ENCODE measurements at places on chromosomes 3 and 15.

DNA sequence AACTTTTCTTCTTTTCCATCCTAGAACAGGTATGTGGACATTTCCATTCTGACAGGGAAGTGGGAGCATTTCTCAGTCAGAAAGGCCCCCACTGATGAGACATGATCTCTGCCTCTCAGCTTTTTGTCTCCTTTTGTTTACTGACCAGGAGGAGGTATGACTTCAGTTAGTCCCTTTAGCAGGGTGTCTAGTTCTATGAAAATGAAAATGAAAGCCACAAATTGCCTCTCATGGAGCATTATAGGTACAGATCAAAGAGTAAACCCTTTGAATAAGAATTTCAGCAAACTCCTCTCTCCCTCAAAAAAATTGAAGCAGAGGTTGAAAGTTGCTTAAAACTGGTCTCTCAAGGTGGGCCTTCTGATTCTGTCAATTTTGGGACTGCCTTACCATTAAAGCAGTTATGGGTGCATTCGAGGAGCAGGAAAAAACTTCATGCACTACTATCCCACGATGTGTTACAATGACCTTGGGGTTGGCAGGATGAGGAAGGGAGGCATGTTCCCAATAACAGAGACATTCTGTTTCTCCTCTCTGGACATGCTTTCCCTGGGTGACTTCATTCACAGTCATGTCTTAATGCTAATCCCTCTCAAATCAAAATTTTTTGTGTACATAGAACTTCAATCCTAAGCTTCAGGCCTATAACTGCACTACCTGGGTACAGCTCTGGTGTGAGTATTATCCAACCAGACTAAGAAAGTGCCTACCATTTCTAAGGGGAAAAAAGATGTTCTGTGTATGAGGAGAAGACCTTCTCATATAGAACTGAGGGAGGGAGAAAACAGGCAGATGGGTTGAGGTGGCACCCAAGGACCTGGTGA is 50.6 kb upstream of the TBC1D23 start:
- DNase-seq, result no peak

DNA sequence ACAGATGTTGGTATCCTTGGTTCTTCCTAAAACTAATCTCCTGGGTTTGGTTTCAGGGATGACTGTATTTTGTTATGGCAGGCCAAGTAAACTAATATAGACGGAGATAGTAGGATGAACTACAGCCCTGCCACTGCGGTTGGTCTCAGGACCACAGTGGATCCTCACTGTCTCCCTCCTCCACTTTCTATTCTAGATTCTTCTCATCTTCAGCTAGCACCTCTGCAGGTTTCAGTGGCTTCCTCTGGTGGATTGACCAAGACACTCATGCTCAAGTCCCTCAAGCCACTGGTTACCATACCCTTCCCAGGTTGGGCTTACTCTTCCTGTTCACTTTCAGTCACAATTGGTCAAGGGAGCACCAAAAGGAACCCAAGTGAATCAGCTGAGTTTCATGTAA is 71.1 kb upstream of the CLDN18 start:
- no peak for DNase-seq

- DNase-seq, result no peak
Observed at GRCh38 chr3:79846148-79846933, 78.5 kb upstream of the ROBO1 start.

DNA sequence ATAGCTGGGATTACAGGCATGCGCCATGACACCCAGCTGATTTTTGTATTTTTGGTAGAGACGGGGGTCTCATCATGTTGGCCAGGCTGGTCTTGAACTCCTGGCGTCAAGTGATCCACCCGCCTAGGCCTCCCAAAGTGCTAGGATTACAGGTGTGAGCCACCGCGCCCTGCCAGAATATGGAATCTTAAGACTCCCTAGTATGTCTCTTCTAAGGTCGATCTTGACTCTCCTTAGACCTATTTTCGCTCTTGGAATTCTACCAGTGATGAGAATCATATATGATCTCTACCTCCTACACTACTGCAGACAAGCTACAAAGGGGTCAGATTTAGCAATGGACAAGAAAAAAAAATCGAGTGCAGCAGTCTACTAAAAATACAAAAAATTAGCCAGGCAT is 19.3 kb upstream of the EOGT start:
- no peak for DNase-seq

DNA sequence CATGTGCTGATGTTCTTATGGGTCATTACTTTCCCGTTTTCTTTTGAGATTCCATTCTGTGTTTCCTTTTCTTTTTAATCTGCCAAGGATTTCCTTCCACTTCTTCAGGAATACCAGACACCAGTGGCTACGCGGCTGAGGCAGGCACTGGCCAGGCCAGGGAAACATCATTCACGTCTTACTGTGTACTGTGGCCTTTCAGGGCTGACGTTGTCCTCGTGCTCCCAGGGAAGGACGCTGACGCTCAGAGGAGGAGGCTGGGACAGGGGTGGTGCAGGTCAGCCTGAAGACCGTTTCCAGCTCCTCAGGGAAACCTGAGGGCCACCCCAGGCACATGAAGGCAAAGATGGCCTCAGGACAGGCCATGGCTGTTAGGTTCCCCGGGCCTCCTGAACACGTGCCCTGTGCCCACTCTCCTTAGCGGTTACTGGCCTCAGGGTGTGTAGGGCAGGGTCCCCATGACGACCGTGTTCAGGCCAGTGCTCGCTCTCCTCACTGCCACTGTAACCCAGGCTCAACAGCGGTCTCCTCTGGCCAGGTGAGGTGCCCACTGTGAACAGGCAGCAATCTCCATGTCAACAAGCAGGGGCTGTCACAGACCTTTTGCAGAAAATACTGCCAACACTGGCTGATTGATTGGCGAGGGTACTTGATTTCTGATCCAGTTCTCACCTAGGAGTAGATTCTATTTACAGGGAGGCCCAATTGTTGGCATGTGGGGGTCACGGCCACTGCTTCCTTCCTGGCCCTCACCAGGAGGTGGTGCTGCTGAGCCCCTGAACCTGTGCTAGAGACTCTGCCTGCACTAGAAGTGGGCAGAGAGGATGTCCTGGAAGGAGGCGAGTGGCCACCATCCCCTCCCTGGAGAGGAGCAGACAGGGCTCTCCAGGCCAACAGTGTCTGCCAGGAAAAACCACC is 169.5 kb downstream of the ATP10A start:
- no peak for DNase-seq

DNA sequence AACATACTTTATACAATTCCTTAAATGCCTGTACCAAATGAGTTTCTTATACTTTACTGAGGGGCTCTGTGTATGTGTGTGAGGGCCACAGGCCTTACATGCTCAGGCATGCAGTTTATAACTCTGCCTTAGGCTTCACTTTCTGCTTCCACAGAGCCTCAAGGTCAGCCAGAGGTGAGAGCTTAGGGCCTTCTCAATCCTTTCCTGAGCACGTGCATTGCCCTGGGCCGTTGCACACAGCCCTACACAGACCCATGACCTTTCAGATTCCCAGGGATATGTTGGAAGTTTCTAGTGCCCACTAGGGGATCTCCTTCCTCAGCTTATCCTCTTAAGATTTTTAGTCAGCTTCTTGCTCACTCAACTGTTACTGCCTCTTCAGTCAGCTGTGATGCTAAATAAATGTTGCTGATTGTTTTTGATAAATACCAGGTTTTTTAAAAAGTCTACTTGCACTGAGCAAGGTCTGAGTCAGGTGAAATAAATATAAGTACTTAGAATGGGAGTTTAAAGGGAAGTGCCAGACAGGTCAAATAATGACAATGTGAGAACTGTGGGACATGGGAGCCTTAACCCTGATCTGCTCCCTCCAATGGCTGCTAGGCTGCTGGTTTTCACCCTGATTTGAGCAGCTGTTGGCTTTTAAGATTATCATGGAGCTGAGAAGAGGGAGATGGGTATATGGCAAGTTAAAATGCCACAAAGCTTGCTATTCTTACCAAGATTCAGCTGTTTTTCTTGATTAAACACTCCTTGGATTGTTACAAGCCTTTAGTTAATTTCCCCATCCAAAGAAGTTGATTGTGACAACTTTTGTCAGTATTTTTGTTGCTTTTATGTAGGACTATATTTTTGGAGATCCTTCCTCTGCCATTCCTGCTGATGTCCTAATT is 169.5 kb downstream of the PLD1 start:
- DNase-seq, result no peak

- DNase-seq, result no peak
Observed at GRCh38 chr3:436053-436452, 239.5 kb downstream of the CHL1 start.

DNA sequence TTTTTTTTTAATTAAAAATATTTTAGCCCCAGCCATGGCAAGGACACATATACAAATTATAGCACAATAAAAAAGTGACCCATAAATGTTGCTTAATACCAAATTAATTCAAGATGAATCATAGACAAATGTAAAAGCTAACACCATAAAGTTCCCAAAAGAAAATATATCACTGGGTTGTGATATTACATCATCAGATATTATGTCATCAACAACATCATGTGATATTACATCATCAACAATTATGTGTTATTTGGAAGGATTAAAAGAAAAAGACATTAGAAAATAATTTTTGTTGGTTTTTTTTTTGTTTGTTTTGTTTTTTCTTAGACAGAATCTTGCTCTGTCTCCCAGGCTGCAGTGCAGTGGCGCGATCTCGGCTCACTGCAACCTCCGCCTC is 34.5 kb upstream of the ABHD10 start:
- no peak for DNase-seq

GRCh38 chr15:66600240-66600627 is 34.4 kb upstream of the LCTL start:
- DNase-seq, result no peak

- DNase-seq, result no peak
Observed at GRCh38 chr15:40043927-40044716, 5.1 kb upstream of the SRP14 start.

- peak; percentile 90 for DNase-seq
Observed at GRCh38 chr3:9890249-9891071, at the start of gene JAGN1. TSS of gene JAGN1 (plus strand) at chr3:9890610. CDS start at chr3:9890723, 113 bp downstream.

- no peak for DNase-seq
Observed at GRCh38 chr3:157151627-157152026, 8.3 kb downstream of the CCNL1 start.
